Activated CD4-positive, alpha-beta T cell treated with anti-CD3 and anti-CD28 coated beads for 4 hours (primary cell): ENCODE measurements at places on chromosomes 7 and 10.

GRCh38 chr7:71465741-71466189 is 333.8 kb downstream of the GALNT17 start:
- DNase-seq = no peak

GRCh38 chr10:124626759-124627380 is 117.3 kb downstream of the FAM53B start:
- DNase-seq = peak; percentile 47

- DNase-seq = no peak
Observed at GRCh38 chr7:135706038-135706742, 21.8 kb downstream of the SLC13A4 start.

GRCh38 chr10:1605999-1606940 is 131.1 kb downstream of the ADARB2 start:
- no peak for DNase-seq

- DNase-seq = no peak
Observed at GRCh38 chr10:50388181-50388580, 136.9 kb upstream of the ASAH2 start.

DNA sequence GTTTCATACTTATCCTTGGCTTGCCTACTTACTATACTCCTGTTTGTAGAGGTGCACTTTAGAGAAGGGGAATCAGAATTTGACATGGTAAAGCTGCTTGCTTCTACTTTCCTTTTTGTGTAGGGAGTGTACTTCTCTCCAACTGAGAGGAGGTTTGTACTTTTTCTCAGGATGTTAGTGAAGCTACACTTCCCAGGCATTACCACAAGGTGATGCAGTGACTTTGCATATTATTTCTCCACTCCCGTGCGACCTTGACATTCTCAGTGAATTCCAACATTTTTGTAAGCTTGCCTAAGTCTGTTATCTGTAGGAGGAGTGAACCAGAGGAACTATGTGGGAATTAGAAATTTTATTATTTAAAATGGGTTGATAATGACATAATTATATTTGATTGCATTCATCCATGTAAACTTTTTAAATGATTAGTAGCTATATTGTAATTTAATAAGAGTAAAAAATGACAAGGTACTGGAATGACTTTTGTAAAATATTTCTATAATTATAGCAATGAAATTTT is 5.2 kb downstream of the TAX1BP1 start:
- DNase-seq = no peak
